Nephron progenitor cell (in vitro differentiated cells): ENCODE measurements at places on chromosomes 6 and 20.
A peak's percentile ranks its signal among the peaks of the same experiment; 100 is the strongest.

DNA sequence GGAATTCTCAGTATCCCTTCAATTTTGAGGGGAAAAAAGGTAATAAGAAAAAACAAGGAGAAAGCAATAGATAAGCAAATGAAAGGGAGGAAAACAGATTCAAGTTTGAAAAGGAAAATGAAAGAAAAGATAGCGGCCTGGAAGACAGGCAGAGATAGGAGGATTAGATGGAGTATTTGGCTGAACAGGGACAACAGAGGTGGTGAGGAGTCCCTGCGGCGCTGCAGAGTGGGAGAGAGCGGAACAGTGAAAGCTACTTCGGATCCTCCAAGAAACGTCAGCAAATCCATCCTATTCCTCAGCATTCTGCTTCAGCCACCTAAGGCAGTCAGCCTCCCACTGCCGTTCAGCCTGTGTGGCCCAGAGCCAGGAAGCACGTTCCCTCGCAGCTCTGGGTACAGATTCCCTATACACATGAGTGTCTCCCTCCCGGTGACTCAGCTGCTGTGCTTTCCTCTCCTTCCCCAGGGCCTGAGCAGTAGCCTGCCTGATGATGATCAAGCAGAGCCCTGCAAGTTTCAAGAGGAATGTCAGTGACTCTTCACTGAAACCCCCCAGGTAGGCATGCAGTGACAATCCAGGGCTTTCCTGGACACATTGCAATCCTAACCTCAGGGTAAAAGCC lies 43.4 kb upstream of the CDYL start:
- DNase-seq: peak; percentile 27

DNA sequence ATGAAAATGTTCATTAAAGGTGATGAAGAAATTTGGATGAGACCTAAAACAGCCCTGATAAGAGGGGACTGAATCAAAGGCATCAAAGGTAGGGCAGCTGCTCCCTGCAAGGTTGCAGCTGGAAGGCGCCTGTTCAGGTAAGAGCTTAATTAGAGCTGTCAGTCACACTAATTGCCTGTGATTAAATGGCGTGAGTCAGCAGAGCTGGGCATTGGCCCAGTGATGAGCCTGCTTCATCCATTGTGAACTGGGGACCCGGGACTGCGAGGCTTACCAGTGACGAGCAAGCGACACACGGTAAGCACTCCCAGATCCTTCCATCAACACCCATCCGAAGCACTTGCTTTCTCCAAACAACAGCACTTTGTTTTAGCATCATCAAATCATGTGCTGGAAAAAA lies 621.5 kb upstream of the CDH4 start:
- no peak for DNase-seq

DNA sequence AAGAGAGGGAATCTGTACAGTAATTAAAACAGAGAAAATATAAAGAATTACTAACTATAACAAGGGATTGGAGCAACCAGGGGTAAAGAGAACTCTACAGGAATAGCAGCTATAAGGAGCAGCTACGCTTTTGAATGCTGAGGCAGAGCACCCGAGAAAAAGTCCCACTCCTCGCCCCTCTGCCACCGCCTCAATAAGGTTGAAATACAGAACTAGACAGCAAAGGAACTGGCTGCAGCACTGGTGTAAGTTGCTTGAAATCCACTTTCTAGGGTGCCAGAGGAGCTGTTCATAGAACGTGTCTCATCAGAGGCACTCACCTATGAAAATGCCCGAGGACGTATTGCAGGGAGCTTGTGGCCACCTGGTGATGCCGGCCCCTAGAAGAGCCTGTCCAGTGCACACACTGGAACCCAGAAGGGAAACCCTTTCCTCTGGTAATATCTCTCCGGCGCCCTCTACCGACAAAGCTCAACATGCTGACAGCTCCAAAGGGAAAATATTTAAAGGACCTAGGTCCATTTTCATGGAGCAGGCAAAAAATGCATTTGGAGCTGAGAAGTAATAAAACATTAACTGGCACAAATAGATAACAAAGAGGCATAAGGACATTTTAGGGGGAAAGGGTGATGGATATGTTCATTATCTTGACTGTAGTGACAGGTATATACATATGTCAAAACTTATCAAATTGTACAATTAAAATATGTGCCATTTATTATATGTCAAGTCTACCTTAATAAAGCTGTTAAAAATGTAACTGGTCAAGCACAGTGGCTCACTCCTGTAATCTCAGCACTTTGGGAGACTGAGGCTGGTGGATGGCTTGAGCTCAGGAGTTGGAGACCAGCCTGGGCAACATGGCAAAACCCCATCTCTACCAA lies 137.4 kb upstream of the HDAC2 start:
- DNase-seq: peak; percentile 82

GRCh38 chr6:75103431-75103830 lies 102.4 kb downstream of the COL12A1 start:
- DNase-seq: no peak

GRCh38 chr6:32832535-32832934 lies 6.0 kb downstream of the TAP2 start:
- no peak for DNase-seq

GRCh38 chr6:117974914-117975627 lies 68.0 kb downstream of the SLC35F1 start:
- DNase-seq: no peak

GRCh38 chr6:73394577-73395354 lies at the start of gene DDX43:
Gene DDX43, plus strand, starts transcription at chr6:73394828. Its CDS starts 78 bp downstream, at chr6:73394906.
- no peak for DNase-seq

GRCh38 chr6:108618623-108619152 lies 58.0 kb downstream of the FOXO3 start:
- DNase-seq: no peak

- no peak for DNase-seq
Observed at GRCh38 chr6:13868236-13868635, 53.9 kb upstream of the MCUR1 start.

DNA sequence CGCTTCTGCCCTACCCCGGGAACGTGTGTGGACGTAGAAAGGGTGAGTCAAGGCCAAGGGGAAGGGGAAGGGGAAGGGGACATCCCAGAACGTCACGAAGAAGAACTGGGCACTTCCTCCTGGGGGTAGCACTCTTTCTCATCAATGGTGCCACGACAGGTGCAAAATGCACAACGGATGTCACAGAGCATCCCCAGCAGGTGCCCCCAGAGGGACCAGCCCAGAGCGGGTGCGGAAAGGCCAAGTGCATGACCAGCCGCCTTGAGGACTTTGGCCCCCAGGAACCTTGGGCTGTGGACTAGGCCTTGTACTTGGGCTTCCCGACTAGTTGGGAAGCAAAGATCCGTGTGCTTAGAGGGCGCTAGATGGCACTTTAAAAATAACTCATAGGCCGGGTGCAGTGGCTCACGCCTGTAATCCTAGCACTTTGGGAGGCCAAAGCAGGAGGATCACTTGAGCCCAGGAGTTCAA lies 12.1 kb upstream of the SRC start:
- DNase-seq: no peak

DNA sequence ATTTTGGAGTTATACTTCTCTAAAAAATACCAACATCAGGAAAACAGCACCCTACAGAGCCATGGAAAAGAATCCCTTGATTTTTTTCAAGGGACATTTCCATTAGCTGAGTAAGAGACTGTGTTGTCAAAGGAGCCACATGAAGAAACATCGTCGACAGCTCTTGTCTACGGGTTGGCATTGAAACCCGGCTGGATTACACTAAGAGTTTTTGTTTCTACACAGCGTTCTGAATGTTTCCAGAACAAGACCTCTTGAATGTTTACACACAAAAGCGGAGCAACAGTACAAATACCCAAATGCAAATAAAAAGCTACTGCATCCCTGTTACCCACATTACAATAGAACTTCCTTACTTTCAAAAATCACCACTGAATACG lies 2.4 kb upstream of the MYLK4 start:
- no peak for DNase-seq

- no peak for DNase-seq
Observed at GRCh38 chr6:144566868-144567615, 281.9 kb downstream of the UTRN start.

GRCh38 chr6:6681075-6681849 lies 92.7 kb downstream of the LY86 start:
- no peak for DNase-seq

DNA sequence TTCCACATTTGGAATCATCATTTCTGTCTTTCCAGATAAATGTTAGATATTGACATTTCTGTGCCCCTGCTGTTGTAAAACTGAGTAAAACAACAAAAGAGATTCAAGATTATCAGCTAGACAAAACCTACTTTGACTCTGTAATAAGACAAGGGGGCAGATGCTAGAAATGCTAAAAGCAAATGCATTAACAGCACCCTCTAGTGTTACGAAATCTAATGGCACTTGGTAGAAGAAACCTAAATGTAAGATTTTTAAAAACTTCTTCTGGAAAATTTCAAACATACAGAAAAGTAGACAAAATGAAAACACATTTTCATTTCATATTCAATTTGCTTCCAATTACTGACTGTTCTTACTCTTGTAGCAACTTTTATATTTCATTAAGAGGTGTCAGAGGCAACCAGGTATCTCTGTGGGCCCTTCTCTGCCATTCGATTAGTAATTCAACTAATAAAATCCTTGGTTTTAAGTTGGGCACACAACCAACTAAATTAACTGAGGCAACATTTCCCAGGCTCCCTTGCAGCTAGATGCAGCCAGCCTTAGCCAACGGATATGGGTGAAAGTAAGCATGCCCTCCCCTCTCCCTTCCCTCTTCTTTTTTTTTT lies 45.0 kb downstream of the SLC23A2 start:
- DNase-seq: no peak

DNA sequence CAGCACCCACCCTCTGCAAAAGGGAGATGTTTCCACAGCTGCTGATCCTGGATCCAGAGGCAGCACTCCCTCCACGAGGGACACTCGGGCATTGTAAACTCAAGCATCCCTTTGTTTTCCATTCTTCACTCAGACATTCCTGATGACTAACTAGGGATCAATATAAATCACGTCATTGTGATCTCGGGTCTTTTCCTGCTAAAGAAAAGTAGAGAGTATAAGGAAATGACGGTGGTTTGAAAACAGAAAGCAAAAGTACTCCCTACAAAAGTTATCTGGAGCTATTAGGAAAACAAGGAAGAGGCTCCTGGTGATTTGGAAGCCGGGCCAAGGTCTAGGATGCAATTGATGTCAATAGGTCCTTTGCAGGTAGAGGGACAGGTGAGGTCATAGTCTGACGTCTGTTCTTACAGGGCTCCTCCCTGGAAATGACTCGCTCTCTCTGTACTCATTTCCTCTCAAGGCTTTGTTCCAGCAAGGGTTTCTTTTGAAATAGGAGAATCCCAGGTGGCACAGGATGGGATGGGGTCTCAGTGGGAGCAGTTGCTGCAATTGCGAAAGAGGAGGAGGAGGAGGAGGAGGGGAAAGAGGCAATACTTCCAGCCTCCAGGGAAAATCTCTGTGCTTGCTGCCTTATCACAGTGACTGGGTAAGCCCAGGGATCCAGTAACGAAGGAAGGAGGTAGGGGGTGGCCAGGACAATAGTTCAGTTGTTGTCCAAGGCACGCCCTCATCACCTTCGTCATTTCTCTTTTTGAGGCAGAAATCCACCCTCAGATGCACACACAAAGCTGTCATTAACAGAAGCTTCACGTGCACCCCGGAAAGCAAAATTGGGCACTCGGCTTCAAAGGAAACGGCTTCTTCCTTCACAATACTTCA lies 222.8 kb downstream of the LY86 start:
- no peak for DNase-seq

- DNase-seq: no peak
Observed at GRCh38 chr6:11604215-11604614, 66.7 kb downstream of the TMEM170B start.

DNA sequence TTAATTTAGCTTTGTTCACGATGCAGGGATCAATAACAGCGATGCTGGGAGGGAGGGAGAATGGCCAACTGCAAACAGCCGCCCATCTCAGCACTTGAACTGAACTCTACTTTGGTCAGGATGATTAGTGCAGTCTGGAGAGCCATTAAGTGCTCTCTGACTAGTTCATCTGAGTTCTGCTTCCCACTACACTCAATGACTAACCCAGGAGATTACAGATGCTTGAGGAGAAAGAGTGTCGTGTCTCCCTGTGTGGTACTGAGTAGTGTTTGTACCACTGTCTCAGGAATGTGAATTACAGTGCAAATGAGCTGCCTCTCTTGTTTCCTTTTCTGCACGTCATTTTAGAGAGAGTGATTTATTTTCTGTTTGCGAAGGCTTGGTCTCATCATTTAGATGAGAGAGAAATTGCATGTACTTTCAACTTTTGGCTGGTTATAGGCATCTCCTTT lies 23.5 kb downstream of the CARMIL1 start:
- DNase-seq: no peak

- DNase-seq: no peak
Observed at GRCh38 chr6:128280066-128280465, 240.3 kb downstream of the PTPRK start.

GRCh38 chr20:24741493-24742072 lies 207.5 kb upstream of the CST7 start:
- no peak for DNase-seq

- no peak for DNase-seq
Observed at GRCh38 chr6:87747646-87748045, 45.6 kb upstream of the AKIRIN2 start.

- DNase-seq: no peak
Observed at GRCh38 chr6:14804785-14805210, 441.1 kb upstream of the JARID2 start.

DNA sequence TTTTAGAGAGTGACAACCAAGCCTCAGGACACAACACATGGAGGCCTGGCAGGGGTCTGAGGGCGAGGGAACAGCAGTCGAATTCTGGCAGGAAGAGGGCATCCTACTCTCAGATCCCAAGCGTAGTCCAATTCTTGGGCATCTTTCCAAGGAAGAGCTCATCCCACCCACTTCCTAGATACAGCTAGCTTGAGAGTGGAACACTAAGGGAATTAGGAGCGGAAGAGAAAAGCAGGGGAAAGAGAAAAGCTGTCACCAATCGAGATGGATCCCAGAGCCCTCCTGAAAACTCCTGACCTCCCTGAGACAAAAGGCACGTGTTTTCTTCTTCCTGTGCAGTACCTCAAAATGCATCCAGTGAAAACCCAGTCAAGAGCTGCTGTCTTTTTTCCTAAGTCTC lies 67.1 kb downstream of the GFOD1 start:
- no peak for DNase-seq

DNA sequence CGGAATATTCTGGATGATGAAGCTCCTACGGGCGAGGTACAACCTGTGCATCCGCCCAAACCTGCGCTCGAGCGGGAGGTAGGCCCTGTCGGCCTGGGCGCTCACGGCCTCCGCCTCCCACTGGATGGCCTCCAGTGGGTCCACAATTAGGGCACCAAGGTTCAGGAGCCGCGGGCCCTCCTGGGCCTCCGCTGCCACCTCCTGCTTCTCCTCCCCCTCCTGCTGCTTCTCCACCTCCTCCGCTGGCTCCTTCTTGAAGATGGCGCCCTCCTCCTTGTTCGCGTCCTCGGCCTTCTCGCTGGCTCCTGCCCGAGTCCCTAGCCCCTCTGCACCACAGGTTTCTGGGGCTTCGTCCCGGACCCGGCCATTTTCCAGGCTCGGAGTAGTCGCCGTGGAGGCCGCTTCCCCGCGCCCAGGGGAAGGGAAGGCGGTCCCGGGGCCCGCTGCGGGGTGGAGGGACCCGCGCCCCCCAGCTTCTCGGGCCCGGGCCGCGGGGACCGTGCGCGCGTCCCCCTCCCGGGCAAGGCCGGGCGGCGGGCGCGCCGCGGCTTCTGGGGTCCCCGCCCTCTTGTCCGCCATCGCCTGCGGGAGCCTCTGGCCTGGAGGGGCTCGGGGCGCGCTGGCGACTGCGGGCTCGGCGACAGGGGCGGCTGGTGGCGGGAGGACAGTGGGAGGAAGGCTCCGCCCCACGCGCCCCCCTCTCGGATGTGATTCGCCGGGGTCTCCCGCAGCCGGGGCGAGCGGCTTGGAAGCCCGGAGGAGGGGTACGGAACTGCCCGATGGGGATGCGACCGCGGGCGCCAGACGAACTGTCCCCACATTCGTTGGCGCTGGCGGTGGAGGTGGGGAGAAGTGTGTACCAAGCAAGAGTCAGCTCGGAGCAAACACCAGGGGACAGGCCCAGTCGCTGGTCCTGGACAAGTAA lies 17.6 kb downstream of the PLAGL2 start:
- DNase-seq: peak; percentile 86
